ENCODE measurements at places on chromosomes 1 and 21.

- DNase-seq = no peak
These were observed 1.1 kb upstream of the PCAT6 start for GRCh38 chr1:202809597-202810159.

- no peak for DNase-seq
These were observed 35.3 kb upstream of the COL6A2 start for GRCh38 chr21:46062471-46063211.

- peak; percentile 72 for DNase-seq
These were observed 143.0 kb upstream of the GRIK3 start for GRCh38 chr1:37177230-37177864.

- DNase-seq = no peak
These were observed 144.0 kb downstream of the KIF26B start for GRCh38 chr1:245298781-245299180.

- DNase-seq = no peak
These were observed 1.6 kb downstream of the CRABP2 start for GRCh38 chr1:156703741-156704140.

DNA sequence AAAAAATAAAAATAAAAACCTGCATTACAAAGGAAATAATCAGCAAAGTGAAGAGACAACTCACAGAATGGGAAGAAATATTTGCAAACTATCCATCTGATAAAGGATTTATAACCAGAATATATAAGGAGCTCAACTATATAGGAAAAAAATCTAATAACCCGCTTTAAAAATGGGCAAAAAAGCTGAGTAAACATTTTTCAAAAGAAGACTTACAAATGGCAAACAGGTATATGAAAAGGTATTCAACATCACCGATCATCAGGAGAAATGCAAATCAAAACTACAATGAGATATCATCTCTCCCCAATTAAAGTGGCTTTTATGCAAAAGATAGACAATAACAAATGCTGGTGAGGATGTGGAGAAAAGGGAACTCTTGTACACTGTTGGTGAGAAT is 3.8 kb upstream of the GNG5 start:
- DNase-seq = no peak

GRCh38 chr1:65764052-65764451 is 28.6 kb upstream of the PDE4B start:
- DNase-seq = no peak

All from NCI-H1105 (cell line).